HT-29 (cell line): ENCODE measurements at places on chromosomes 2 and 18.

DNA sequence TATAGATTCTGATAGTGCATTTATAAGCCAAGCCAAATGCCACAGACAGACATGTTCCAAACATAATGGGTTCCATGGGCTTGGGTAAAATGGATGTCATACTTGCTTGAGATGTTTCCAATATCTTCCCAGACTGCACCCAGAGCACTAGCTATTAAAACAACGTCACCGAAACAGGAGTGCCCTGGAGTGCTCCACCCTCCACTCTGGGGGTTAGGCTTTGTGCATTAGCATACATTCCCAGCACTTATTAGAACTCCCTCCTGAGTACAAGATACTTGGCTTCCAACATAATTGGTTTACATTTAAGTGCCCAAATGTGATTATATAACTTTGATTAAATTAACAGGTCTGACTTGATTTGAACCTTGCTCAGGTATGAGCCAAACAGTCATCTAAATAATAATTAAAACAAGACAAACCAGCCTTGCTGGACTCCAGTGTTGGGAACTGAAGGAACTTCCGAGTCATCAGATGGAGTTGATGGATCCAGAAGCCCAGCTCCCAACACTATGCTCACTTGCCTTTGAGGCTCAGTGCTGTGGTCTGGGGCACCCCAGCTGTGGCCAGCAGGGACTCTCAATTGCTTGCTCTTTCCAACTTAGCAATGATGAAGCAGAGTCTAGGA, 60.5 kb upstream of the LGALSL start:
- no peak for DNase-seq

GRCh38 chr2:196143730-196144131, 27.6 kb downstream of the STK17B start:
- no peak for DNase-seq

DNA sequence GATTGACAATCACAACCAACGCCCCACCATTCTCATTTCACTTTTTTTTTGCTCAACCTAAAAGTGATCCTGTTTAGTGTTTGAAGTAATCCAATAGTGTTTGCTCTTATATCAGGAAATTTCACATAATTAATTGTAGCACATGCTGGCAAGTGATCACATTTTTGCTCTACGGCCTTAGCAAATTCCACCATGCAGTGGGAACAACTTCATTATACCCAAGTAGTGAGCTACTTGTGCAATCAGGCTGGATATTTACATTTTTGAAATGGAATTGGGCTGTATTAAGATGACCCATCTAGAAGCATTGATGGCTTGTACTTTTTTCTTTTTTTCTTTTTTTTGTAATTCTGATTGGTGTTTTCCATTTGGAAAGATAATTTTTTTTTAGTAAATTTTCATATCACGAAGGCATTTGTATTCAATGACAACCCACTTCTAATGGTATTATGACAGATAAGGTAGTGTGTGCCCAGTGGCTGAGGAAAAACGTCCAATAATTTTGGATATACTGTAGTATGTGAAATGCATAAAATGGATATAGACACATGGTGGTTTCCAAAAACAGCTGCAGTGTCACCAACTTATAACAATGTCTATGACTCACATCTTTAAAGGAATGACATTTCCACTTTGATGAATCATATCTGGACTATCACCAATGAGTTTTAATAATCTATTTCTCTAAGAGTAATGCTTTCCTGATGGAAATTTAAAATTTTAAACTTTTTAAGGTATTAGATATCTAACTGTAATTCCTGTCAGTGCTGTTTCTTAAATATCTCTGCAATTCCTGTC, 130.6 kb downstream of the COL6A3 start:
- DNase-seq, result no peak

DNA sequence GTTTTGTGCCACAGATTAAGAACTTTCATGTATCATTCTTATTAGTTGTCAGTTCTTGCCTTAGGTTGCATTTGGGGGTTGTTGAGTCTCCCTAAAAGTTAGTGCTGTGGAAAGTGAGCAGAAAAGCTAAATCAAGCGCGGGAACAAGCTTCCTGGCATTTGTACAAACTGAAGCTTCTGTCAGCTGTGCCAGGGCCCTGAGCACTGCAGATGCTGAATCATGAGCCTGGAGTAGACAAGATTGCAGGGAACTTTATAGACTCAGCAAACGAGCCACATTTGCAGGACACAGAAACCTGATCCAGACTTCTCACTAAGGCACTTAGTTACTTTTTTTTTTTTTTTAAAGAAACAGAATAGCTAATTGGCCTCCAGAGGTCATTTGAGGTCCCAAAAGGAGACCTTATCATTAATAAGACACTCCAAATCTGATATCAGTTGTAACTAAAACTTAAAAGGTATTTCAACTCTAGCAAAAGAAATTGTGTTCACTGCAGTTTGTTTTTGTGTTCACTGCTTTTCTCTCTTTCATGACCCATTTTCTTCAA, 88.7 kb downstream of the ADAM23 start:
- no peak for DNase-seq

- peak; percentile 27 for DNase-seq
Measured at GRCh38 chr18:47881752-47882455, 48.6 kb downstream of the SMAD2 start.

GRCh38 chr2:142981069-142981378, 103.6 kb downstream of the KYNU start:
- no peak for DNase-seq

DNA sequence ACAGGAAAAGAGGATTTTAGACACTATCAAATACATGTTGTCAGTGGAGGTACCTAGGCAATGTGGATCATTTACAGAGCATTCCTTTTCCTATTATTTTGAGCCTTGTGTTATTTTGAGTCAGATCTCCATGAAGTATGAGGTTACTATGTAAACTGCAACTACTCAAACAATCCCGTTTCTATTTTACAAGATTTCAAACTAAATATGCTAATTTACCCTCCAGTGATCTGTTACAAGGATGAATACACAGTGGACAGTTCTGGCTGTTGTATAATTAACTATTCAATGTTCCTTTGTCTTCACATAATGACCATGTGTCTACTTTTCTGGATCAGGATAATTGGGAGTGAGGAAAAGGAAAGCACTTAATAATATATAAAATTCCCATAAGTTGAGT, 4.6 kb downstream of the HOXD1 start:
- DNase-seq, result no peak

- no peak for DNase-seq
Measured at GRCh38 chr2:57432528-57432927, 614.1 kb upstream of the VRK2 start.

- no peak for DNase-seq
Measured at GRCh38 chr18:70732188-70732587, 443.3 kb downstream of the SOCS6 start.

GRCh38 chr2:166591226-166591625, 97.2 kb upstream of the SCN7A start:
- DNase-seq, result no peak

GRCh38 chr2:205527801-205528200, 154.5 kb upstream of the NRP2 start:
- DNase-seq, result no peak

DNA sequence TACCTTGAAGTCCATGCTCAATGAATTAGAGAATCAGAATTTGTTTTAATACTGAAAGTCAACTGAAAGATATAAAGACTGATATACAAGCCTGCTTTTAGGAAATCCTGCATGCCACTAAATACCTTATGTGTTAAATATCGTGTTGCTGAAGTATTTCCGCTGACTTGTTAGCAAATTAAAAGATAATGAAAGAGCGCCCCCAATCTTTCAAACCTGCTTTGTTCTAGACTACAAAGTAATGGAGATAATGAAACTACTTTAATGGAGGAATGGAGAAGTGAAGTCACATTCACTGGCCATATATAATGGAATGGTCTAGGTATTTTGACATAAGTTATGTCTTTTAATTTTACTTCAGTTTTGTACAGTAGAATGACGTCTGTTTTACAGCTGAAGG, 95.7 kb downstream of the ASXL3 start:
- no peak for DNase-seq
